Activated T-helper 2 cell treated with anti-CD3 and anti-CD28 coated beads, Interferon-gamma antibody, Interleukin-2, Interleukin-4, amounts not matched to agents 10 μg/mL and 5 μg/mL and 100 μg/mL, durations not matched to agents 14 hours and 24 hours and 36 hours (primary cell): ENCODE measurements at places on chromosomes 6 and 20.

DNA sequence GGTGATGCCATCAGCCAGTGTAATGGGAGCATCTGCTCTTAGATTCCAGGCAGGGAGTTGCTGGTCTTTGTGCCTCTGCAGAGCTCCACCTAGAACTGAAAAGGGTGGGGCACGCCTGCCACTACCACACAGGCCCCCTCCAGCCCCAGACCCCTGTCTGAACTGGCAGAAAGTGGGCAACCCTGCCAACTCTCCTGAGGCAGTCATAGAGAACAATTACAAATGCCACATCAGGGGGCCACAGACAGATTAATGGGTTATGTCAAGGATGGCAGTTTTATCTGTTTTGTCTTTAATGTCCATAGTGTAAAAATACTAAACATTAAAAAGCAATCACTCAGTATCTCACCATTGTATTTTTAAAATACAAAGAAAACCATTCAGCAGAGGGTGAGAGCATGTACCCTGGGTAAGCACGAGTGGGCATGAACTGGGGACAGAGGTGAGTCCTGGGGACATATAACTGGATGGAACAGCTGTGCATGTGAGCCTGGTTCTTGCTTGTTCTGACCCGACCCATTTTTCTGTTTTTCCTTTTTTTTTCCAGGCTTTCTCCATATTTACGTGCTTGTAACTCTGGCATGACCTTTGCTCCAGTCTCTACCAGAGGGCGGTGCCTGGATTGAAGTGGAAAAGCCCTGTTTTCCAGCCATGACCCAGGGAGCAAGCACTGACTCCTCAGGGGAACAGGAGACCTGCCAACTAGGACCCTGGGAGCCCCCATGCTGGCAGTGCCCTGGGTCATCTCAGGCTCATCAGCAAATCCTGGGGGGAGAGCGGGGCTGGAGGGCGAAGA is 8.2 kb downstream of the TRAF3IP2 start:
- DNase-seq, result no peak

DNA sequence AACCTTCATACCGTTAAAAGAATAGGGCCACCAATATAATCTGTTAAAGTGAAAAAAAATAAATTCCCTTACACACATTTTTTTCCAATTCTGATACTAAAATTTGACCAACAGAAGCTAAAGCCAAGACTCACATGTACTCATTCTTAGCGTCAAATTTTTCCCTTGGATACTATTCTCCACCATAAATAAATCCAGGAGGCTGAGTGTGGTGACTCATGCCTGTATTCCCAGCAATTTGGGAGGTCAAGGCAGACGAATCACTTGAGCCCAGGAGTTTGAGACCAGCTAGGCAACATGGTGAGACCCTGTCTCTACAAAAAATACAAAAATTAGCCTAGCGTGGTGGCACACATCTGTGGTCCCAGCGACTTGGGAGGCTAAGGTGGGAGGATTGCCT is 43.9 kb downstream of the SCML4 start:
- no peak for DNase-seq

GRCh38 chr20:7437311-7437710 is 502.9 kb downstream of the HAO1 start:
- DNase-seq, result no peak

GRCh38 chr20:37524859-37525708 is 2.6 kb downstream of the BLCAP start:
- DNase-seq, result no peak
